Fibroblast of skin of back (primary cell): ENCODE measurements at places on chromosomes 16 and 17.

GRCh38 chr17:54867634-54868033 lies 33.0 kb upstream of the TOM1L1 start:
- no peak for DNase-seq

DNA sequence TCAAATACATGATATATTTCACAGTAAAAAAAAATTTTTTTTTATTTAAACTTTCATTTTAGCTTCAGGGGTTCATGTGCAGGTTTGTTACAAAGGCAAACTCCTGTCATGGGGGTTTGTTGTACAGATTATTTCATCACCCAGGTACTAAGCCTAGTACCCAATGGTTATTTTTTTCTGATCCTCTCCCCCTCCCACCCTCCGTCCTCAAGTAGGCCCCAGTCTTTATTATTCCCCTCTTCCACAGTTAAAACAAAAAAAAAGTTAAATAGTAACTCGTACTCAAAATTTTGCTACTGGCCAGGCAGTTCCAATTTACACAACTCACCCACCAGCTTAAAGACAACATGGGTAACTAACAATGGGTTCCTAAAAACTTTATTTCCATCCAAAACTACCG lies 63.9 kb downstream of the WDR59 start:
- no peak for DNase-seq

DNA sequence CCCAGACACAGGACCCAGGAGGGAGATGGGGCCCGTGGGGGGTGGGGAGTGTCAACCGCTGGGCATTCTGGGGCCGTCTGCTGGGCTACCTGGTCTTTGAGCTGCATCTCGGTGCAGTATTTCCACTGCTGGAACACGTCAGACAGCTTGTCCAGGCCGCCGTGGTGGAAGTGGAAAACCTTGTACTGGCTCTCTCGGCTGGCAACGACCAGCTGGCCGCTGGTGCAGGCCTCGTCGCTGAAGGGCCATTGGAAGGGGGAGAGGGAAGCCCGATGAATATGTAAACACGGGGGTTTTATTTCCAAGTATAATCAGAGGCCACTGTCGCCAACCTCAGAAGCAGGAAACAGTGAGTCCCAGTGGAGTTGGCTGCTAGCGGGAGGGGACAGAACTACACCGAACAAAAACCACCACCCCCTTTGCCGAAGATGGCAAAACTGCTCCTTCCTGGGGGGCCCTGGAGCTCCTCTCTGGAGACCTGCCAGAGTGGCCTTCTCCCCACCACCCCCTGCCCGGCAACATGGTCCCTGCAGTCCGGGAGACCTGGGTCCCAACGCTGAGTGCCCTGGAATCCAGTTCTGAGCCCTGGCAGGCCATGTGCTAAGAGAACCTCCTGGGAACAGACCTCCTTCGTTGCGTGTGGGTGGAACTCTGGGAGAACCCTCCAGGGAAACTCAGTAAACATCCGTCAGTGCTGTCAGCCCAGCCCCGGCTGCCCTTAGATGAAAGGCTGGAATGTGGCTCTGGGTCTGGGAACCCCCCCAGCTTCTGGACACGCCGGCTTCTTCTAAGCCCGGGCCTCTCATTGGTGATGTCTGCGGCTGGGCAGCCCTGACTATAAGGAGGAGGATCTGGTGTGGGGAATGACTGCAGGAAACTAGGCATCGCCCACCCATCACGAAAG lies 84.1 kb downstream of the TBC1D16 start:
- DNase-seq = peak; percentile 95

DNA sequence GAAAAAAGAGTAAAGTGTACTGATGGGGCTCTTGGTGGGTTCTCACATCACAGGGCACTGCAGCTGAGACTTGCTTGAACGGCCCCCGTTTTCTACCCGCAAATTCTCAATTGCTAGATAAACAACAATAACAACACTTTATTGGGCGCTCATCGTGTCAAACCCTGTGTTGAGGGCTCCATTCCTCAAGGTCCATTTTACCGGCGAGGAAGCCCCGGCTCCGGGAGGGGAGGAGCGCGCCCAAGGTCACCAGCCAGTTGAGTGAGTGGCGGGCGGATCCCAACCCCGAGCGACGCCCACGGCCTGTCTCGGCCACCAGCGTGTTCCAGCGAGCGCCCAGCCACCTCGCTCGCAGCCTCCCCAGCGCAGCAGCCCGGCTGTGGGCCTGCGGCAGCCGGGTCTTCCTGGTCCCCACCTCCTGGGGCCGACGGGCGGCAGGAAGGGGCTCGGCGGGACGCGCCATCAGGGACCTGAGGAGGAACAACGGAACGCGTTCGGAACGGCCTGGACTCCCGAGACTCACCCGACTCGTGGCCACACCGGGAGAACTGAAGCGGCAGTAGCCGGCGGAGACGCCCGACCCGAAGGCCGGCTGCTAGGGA lies 373 bp downstream of the CMC2 start:
- DNase-seq = peak; percentile 56

DNA sequence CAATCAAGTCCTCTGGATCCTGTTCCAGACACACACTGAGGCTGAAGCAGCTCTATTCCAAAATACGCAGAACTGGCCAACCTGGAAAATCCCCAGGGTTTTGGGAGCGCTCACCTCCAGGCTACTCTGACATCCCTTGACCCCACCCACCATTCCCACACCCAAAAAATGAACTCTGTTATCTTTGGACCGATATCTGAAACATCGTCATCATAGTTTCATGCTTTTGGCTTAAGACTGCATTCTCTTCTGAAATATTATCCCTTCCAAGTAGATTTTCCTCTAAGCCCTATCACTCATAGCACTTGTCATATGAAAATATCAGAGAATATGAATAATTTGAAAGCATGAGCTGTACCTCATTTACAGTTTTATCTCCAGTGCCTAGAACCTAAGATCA lies 34.7 kb downstream of the VAT1L start:
- no peak for DNase-seq

GRCh38 chr16:58499092-58499511 lies 841 bp upstream of the NDRG4 start:
- no peak for DNase-seq

GRCh38 chr17:78745407-78746088 lies 36.5 kb downstream of the CYTH1 start:
- peak; percentile 40 for DNase-seq

DNA sequence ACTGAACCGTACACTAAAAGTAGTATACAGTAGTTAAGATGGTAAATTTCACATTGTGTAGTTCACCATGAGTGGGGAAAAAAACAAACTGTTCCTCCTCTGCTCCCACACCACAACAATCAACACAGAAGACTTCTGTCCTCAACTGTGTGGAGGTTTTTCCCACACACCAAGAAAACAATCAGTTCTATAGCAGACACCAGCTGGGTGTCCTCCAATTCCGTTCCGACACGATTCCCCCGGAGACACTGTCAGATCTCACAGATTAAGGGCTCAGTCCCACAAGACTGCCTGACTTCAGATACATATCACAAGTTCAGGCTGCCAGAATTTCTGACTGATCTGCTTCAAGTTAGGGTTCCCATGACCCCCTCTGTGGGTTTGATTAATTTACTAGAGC lies 31.8 kb downstream of the BBS2 start:
- DNase-seq = no peak

GRCh38 chr17:76160896-76161528 lies 20.0 kb upstream of the FOXJ1 start:
- DNase-seq = no peak

- DNase-seq = no peak
Measured at GRCh38 chr17:81207610-81208581, 14.9 kb downstream of the CEP131 start.

GRCh38 chr17:2982854-2983253 lies 80.6 kb downstream of the OR1D5 start:
- peak; percentile 59 for DNase-seq

DNA sequence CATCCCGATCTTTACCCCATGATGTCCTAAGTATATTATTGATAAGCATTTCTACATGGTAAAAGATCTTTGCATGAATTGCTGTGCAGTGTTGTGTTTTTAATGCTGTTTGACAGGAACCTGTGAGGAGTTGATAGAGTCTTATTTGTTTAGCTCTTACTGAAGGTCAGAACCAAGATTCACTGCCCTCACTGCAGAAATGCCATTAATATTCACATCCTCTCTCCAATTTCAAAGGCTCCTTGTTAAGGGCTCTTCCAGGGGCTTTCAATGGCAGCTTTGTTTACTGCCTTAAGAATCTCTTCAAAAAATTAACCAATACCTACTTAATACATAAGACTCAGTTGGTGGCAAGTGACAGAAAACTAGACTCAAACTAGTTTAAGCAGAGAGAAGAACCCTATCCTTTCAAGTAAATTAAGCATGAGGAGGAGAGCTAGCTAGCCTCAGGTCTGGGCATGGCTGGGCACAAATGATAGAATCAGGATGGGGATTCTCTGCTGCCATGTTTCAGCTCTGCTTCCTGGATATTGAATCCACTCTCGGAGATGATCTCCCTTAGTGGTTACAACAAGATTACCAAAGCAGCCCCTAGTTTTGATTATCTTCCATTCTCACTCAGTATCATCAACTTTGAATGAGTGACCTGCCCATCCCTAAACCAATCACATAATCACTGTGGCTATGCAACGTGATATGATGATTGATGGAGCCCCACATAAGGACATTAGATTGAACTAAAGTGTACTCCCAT lies 311.8 kb downstream of the CDH11 start:
- no peak for DNase-seq

DNA sequence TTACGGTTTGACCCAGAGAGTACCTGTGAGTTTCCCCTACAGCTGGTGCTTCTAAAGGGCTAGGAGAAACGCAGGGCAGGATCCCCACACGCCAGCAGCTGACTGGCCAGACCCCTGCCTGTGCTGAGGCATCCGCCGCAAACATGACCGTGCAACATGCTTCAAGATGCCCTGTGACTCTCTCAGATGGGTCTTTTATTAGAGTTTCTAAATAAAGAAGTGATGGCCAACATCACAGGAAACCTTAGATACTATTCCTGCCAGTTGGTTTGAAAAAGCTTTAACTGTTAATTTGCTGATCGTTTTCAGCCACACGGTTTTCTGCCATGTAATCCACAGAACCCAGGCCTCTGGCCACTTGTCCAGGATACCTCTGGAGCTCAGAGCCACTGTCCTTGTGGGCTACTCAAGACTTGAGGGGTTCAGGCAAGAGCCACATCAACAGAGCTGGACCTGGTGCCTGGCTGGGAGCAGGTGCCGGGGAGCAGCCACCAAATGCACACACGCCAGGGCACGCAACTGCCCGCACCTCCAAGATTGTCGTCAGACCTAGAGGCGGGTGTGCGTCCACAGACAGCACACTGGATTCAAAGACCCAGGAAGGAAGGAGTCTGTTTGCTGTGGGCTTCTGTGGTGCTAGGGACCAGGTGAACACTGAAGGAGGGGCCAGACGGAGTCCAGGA lies 118.4 kb downstream of the ZNF778 start:
- no peak for DNase-seq

DNA sequence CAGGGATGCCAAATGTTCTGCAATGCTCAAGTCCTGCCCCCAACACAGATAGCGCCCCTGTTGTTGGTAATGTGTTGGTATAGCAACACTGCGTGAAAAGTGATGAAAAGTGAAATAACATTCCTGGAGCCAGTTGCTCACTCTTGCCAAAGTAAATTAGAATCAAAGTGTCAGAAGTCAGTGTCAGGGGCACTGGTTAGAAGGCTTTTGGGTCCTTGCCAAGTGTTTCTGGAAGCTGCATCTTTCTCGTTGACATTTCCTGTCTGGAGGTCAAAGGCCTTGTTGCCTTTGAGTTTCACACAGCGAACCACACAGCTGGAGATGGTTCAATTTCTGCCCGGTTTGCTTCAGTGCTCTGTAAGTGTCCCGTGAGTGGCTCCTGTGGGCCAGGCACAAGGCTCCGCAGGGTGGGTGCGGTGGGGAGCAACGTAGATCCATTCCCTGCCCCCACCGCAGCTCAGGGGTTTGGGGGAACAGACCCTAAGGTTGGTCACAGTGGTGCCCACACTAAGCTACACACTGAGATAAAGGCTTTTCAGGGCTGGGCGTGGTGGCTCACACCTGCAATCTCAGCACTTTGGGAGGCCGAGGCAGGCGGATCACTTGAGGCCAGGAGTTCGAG lies 3.6 kb upstream of the SLC16A5 start:
- DNase-seq = peak; percentile 44

- DNase-seq = peak; percentile 33
Measured at GRCh38 chr17:16352303-16352666, 984 bp downstream of the CENPV start.

DNA sequence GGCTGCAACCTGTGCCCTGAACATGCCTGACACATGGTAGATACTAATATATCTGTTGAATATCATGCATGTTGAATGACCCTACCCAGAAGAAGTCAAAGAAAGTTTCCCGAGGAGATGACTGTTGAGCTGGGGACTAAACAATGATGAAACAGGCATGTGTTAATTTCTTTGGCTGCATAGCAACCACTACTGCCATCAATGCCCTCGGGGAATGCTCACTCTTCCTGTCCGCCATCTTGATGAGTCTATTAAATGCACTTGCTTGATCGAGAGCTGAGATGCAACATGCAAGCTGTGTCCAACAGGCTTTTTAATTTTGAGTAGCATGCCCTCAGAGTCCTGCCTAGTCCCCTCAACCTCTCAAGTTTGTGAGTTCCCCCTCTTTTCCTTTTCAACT lies 31.3 kb downstream of the GRIN2A start:
- no peak for DNase-seq

GRCh38 chr16:27152801-27153200 lies 50.5 kb upstream of the KDM8 start:
- DNase-seq = no peak

DNA sequence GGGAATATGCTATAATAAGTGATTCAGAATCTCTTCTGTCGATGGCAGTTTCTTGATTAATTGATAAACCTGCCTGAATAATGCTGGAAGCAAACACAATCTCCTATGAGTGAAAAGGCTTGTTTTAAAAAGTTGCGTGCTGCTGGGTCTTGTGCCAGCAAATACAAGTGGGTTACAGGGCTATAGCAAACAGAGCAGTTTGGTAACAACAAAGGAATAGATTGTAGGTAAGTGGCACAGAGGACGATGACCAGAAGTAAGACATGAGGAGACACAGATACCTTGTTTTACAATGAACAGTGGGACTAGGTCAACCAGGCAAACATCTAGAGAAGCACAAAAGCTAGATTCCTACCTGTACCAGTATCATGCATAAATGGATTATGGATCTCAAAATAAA lies 23.7 kb upstream of the FAAP100 start:
- DNase-seq = no peak

DNA sequence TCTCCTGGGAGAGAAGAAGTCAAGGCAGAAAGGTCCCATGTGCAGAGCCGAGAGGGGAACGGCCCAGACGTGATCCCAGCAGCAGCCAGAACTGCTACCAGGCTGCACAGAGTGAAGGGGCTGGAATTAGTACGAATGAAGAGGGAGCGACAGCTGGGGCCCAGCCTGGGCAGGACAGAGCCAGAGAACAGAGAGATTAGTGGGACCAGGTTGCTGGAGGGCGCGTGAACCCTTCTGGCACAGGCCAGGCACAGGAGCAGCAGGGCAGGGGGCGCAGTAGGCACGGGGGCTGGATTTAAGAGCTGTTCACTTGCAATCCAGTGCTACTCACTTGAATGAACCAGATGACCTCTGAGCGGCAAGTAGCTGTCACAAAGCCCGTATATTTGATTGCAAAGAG lies 66.9 kb downstream of the PLXDC1 start:
- DNase-seq = no peak
